ENCODE measurements at places on chromosomes 4 and X. TPM values are rescaled to one million over a fixed set of nuclear protein-coding genes. Genes with fewer than 3 reads are reported as not detected.

The LUZP4 gene
- total RNA-seq: not detected

The HSFX3 gene
- not detected for total RNA-seq

The GSX2 gene
- total RNA-seq: not detected

DNA sequence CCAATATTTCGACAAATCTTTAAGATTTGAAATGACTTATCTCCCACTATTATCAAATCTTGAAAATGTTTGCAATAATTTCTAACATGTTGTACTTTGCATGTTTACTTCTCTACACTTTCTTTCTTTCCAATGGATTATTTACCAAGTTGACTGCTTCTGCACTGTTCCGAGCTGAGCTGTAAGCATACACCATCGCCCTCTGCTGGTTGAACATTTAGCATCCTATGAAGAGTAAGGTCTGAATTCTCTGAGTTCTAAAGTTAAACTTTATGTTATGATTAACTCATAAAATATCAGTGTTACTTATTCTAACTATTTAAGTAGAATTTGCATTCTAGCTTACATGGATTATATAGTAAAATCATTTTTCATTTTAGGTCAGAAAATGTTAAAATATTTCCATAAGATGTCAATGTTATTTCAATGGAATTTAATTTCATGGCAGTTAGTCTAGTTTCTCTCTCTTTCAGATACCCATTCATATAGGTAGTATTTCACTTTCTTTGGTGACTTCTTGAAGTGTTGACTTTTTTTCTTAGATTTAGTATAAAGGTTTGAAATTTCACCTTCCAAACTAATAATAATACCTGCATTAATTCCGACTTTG lies 137.4 kb downstream of the DKK2 start:
- no peaks in the 10 kb centered on the region for H3K36me3 ChIP-seq
- H3K4me3 ChIP-seq: no peak overlapping the region
- H3K4me1 ChIP-seq: no peaks in the 10 kb centered on the region
- no peak overlapping the region for H3K27ac ChIP-seq
- DNase-seq: peak; percentile 55

GRCh38 chr4:17163156-17163771 lies 264.8 kb upstream of the LDB2 start:
- H3K4me1 ChIP-seq: peaks cover 48% of the 10 kb centered on the region
- H3K27me3 ChIP-seq: no peaks in the 10 kb centered on the region
- peaks cover 23% of the 10 kb centered on the region for H3K36me3 ChIP-seq
- no peak for DNase-seq

DNA sequence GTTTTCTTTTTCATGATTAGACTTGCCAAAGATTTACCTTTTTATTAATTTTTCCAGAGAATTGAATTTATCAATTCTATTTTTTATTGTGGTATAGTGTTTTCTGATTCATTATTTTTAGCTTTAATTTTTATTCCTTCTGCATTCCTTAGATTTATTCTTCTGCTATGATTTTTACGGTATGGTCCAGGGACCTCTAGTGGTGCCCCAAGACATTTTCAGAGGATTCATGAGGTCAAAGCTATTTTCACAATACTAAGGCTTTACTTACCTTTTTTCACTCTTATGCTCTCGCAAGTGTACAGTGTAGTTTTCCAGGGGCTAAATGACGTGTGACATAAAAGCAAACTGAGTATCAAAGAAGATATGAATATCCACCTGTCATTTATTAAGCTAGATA lies 8.0 kb downstream of the RADX start:
- no peak overlapping the region for H3K4me3 ChIP-seq
- no peaks in the 10 kb centered on the region for H3K36me3 ChIP-seq
- H3K27me3 ChIP-seq: peaks cover 2% of the 10 kb centered on the region
- H3K4me1 ChIP-seq: no peaks in the 10 kb centered on the region
- H3K27ac ChIP-seq: no peak overlapping the region

- H3K4me1 ChIP-seq: no peaks in the 10 kb centered on the region
- H3K27me3 ChIP-seq: peaks cover 2% of the 10 kb centered on the region
- DNase-seq: no peak
- no peak overlapping the region for H3K4me3 ChIP-seq
- no peaks in the 10 kb centered on the region for H3K36me3 ChIP-seq
Measured at GRCh38 chr4:181670506-181670905, 572.7 kb upstream of the TENM3 start.

DNA sequence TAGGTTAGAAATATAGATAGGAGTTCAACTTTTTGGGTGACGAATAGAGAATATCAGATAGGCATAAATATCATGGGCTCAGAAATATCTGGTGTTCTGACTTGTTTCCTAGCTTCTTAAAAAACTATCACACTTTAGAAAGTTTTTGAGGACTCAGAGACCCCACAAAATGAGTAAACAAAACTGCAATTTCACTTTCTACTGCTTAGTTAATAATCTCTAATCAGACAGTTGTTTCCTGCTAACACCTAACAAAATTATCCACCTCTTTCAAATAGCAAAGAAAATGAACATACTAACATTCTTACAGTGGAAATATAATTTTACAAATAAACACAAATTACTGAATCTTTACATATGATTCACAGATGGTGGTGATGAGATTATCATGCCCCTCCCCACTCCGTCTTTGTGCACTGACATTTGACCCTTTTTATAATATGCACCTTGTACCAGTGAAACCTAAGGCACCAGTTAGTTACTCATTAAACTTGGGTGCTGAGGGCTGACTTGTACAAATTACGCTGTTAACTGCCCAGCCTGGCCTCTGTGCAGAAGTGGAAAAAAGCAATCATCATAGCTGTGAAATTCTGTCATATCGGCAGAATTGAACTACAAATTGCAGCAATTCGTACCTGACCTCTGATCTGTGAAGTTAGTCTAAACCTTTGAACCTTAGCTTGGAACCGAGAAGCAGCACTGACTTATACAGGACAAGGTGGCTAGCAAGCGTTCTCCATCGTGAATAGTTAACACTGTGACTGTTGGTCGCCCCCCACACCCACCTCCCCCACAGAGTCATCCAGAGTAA lies 138.7 kb downstream of the CHRNA9 start:
- H3K27me3 ChIP-seq: no peaks in the 10 kb centered on the region
- DNase-seq: no peak
- H3K36me3 ChIP-seq: no peaks in the 10 kb centered on the region
- H3K27ac ChIP-seq: no peak overlapping the region
- no peak overlapping the region for H3K4me3 ChIP-seq

All from HFFc6 (cell line).